ENCODE measurements at places on chromosomes 4 and X. TPM values are rescaled to one million over a fixed set of nuclear protein-coding genes. Genes with fewer than 3 reads are reported as not detected.

GRCh38 chr4:72302981-72303704 is 265.9 kb downstream of the ADAMTS3 start:
- H3K4me3 ChIP-seq, result no peak overlapping the region
- H3K36me3 ChIP-seq, result no peaks in the 10 kb centered on the region
- peak; percentile 49 for DNase-seq
- no peaks in the 10 kb centered on the region for H3K4me1 ChIP-seq
- no peak overlapping the region for H3K27ac ChIP-seq
- H3K27me3 ChIP-seq, result no peaks in the 10 kb centered on the region

The GAGE12F gene
- polyA plus RNA-seq, result not detected

DNA sequence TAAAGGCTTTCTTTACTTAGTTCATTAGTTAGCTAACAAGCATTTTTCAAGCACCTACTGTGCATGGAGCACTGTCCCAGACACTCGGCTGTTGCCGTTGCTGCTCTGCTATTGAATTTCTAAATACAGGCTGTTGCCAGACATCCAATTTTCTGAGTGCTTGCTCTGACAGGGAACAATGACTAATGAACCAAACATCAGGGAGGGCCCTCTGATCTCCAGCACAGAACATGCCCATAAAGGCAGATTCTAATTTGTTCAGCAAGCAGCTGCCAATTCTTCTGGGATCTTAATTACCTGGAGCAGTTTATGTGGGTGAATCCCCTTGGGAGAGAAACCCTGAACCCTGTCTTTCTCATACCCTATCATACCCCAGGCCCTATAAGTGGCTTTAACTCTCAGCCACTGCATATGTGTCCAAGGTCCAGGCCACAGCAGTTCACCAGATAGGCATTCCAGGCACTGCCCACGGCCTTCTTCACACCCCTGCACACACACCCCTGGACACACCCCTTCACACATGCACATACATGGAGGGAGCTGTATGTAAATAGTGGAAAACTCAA is 27.9 kb downstream of the TSC22D3 start:
- H3K27me3 ChIP-seq, result no peaks in the 10 kb centered on the region
- H3K27ac ChIP-seq, result no peak overlapping the region
- DNase-seq, result no peak
- no peaks in the 10 kb centered on the region for H3K36me3 ChIP-seq

The TMEM47 gene
- polyA plus RNA-seq, result 16.2 TPM

DNA sequence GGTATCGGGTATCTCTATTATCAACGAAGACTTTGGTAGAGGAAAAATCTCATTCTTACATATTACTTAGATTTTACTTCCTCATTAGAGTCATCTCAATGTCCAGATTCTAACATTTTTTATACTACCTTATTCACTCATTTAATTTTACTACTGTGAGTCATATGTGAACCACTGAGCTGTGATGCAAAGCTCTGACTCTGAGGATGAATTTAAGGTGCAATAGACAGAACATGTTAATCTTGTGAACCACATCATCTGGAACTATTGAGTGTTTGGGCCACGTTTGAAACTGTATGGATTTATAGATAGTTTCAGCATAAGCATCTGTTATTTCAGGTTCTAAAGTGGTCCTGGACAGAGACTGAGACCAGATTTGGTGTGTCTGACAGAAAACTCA is 78.4 kb downstream of the PWWP3B start:
- DNase-seq, result no peak
- H3K36me3 ChIP-seq, result no peaks in the 10 kb centered on the region
- no peak overlapping the region for H3K27ac ChIP-seq

- H3K4me1 ChIP-seq, result no peaks in the 10 kb centered on the region
- H3K27ac ChIP-seq, result no peak overlapping the region
- no peak for DNase-seq
- H3K4me3 ChIP-seq, result no peak overlapping the region
- no peaks in the 10 kb centered on the region for H3K27me3 ChIP-seq
Measured at GRCh38 chr4:74716436-74716765, 77.9 kb downstream of the BTC start.

DNA sequence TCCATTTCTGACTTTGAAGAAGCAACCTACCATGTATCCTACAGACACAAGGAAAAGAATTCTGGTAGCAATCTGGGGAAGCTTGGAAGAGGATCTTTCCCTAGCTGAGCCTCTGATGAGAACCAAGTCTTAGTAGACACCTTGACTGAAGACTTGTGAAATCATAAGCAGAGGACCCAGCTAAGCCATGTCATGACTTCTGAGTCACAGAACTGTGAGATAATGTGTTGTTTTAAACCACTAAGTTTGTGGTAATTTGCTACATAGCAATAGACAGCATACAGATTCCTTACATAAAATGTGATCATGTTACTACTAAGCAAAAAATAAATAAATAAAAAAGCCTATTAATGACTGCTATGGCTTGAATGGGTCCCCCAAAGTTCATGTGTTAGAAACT is 71.3 kb upstream of the ANKRD50 start:
- H3K4me3 ChIP-seq, result no peak overlapping the region
- H3K4me1 ChIP-seq, result no peaks in the 10 kb centered on the region
- no peaks in the 10 kb centered on the region for H3K27me3 ChIP-seq
- DNase-seq, result no peak
- H3K36me3 ChIP-seq, result no peaks in the 10 kb centered on the region

GRCh38 chr4:84796394-84796793 is 170.1 kb downstream of the WDFY3 start:
- H3K27ac ChIP-seq, result no peak overlapping the region
- DNase-seq, result peak; percentile 19
- H3K4me3 ChIP-seq, result no peak overlapping the region
- no peaks in the 10 kb centered on the region for H3K27me3 ChIP-seq

GRCh38 chr4:142238589-142238988 is 602.2 kb downstream of the IL15 start:
- no peaks in the 10 kb centered on the region for H3K27me3 ChIP-seq
- H3K4me1 ChIP-seq, result no peaks in the 10 kb centered on the region
- no peak overlapping the region for H3K4me3 ChIP-seq
- H3K36me3 ChIP-seq, result no peaks in the 10 kb centered on the region

The PASD1 gene
- not detected for polyA plus RNA-seq

DNA sequence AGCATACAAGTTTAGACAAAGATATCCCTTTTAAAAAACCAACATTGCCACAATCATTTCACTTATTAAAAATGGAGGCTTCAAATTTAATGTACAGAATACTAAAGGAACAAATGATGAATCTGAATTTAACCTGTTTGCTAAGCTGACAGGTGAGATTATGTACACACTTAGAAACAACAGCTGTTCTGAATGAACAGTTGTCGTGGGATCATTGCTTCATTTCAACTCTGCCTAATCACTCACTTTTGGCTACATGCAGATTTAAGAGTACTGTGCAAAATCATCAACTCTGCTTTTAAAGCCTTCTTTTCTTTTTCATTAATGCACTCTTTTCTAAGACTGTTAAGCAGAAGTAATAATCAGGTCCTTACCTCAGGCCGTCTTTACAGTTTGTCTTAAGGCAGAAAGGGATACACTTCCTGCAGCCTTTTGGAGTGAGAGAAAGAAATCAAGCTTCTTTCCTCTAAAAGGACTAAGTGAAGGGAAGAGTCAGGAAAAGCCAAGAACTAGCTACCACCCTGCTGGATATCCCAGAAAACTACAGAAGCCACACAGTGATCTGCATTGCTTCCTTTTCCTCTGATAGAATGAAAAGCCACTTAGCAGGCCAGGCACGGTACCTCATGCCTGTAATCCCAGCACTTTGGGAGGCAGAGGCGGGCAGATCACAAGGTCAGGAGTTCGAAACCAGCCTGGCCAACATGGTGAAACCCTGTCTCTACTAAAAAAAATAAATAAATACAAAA is 54.7 kb upstream of the NPNT start:
- no peak overlapping the region for H3K4me3 ChIP-seq
- no peak overlapping the region for H3K27ac ChIP-seq
- no peak for DNase-seq
- H3K36me3 ChIP-seq, result no peaks in the 10 kb centered on the region

DNA sequence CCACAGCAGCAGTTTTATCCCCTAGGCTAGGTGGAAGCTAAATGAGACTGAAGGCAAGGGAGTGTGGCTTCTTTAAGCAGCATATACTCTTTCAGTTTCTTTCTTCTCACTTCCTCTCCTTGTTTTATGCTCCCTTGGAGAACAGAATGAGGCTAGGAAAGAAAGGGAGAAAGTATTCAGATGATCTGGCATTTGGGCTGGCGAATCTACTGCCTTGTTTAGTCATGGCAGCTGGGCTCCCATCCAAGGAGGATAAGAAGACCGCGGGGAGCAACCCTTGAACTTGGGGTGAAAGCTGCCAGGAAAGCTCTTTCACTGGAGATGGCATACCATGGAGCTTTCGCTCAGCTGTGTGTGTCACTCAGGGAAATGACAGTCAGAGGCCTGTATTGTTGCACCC is 72.1 kb downstream of the ARHGEF38 start:
- H3K4me3 ChIP-seq, result no peak overlapping the region
- H3K27ac ChIP-seq, result no peak overlapping the region
- no peaks in the 10 kb centered on the region for H3K36me3 ChIP-seq

GRCh38 chr4:109730619-109731545 is 1.0 kb upstream of the PLA2G12A start:
- peak overlapping the region; percentile 48 for H3K27ac ChIP-seq
- DNase-seq, result no peak

The ARMCX1 gene
- polyA plus RNA-seq, result 8.8 TPM

- no peaks in the 10 kb centered on the region for H3K27me3 ChIP-seq
- no peak for DNase-seq
- H3K4me3 ChIP-seq, result no peak overlapping the region
Measured at GRCh38 chr4:164904941-164905340, 28.0 kb downstream of the APELA start.

GRCh38 chr4:164204434-164204833 is 549.5 kb upstream of the SMIM31 start:
- DNase-seq, result peak; percentile 36
- H3K4me3 ChIP-seq, result no peak overlapping the region
- no peak overlapping the region for H3K27ac ChIP-seq

DNA sequence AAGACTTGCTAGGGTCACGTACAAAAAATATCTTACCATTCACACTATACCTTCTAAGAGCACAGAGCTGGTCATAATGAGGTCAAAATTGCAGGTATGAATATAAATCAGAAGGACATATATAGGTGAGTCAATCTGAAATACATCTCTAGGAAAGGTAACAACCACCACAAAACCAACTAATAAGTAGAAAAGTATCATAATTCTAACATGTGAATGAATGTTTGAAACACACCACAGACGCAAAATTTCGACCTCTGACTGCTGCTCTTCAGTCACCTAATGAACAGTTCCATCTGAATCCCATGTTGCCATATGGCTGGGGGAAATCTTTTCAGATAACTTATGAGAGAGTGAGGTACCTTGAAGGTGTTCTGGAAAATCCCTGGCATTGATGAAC is 22.1 kb downstream of the STAP1 start:
- no peak overlapping the region for H3K27ac ChIP-seq
- no peaks in the 10 kb centered on the region for H3K4me1 ChIP-seq
- no peaks in the 10 kb centered on the region for H3K36me3 ChIP-seq
- H3K27me3 ChIP-seq, result no peaks in the 10 kb centered on the region

The CPZ gene
- polyA plus RNA-seq, result not detected

The SLC34A2 gene
- not detected for polyA plus RNA-seq

- H3K4me3 ChIP-seq, result no peak overlapping the region
- no peak overlapping the region for H3K27ac ChIP-seq
- H3K27me3 ChIP-seq, result no peaks in the 10 kb centered on the region
- no peaks in the 10 kb centered on the region for H3K4me1 ChIP-seq
Measured at GRCh38 chrX:137233478-137233877, 199.7 kb upstream of the GPR101 start.

The FAT1 gene
- 9.8 TPM for polyA plus RNA-seq

The SMIM31 gene
- polyA plus RNA-seq, result not detected

DNA sequence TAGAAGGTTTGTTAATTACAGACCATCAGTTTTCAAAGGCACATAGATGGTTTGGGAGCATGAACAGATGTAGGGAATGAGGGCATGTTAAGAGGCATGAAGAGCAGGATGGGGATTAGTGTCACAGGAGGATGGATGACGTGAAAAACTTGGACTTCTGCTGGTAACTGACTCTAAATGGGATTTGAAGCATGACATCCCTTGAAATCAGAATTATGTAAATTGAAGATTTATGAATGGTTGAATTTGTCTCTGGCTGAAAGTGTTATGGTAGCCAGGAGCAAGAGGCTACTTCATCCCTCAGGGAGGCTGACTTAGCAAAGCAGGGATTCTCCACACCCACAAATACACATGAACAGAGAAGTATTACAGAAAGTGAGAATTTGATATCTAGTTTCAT is 454.6 kb downstream of the MAGEB5 start:
- no peaks in the 10 kb centered on the region for H3K36me3 ChIP-seq
- no peak for DNase-seq
- H3K27me3 ChIP-seq, result no peaks in the 10 kb centered on the region
- H3K4me3 ChIP-seq, result no peak overlapping the region
- H3K4me1 ChIP-seq, result no peaks in the 10 kb centered on the region

The RHOH gene
- polyA plus RNA-seq, result not detected

The SLC6A14 gene
- not detected for polyA plus RNA-seq

The SRPK3 gene
- 0.25 TPM for polyA plus RNA-seq

GRCh38 chr4:185833055-185833598 is 21.1 kb upstream of the SORBS2 start:
- H3K4me3 ChIP-seq, result no peak overlapping the region
- DNase-seq, result peak; percentile 92
- H3K27me3 ChIP-seq, result no peaks in the 10 kb centered on the region
- H3K36me3 ChIP-seq, result no peaks in the 10 kb centered on the region

The LPAR4 gene
- 0.25 TPM for polyA plus RNA-seq

The MAGEA6 gene
- polyA plus RNA-seq, result not detected

DNA sequence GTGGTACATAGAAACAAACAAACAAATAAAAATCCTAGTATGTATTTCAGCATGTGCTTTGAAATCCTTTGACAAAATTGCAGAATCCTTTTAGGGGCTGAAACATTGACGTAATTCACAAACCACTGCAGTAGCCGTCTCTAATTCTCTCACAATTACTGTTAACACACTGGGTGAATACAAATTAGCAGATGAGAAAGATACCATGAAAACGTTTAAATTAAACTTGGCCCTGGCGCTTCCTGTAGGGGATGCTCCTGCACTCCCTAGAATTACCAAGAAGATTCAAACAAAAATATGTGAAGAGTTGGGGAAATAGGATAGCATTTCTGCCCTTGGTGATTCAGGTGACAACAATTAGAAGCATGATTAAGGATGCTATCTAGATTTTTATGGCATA is 772.5 kb upstream of the PRKX start:
- no peaks in the 10 kb centered on the region for H3K27me3 ChIP-seq
- H3K4me1 ChIP-seq, result no peaks in the 10 kb centered on the region
- no peak overlapping the region for H3K4me3 ChIP-seq
- H3K27ac ChIP-seq, result no peak overlapping the region
- no peaks in the 10 kb centered on the region for H3K36me3 ChIP-seq
- DNase-seq, result no peak

Data from endothelial cell of umbilical vein (primary cell).